Thoracic aorta endothelial cell (primary cell): ENCODE measurements at places on chromosomes 6 and 20. TPM values are rescaled to one million over a fixed set of nuclear protein-coding genes. Genes with fewer than 3 reads are reported as not detected.

SLC17A3 gene
- not detected in 2 replicates for total RNA-seq

BTBD9 gene
- total RNA-seq = 15.2 and 17.4 TPM in 2 replicates

MTG2 gene
- total RNA-seq = 16.4 and 19.0 TPM in 2 replicates

FGD2 gene
- total RNA-seq = not detected in 2 replicates

SLC17A1 gene
- total RNA-seq = not detected in 2 replicates

IRF4 gene
- total RNA-seq = under 0.01 TPM in 1 of 2 replicates, not detected in the other

BLTP3A gene
- total RNA-seq = 11.8 and 14.3 TPM in 2 replicates

COL10A1 gene
- not detected in 2 replicates for total RNA-seq

FNDC1 gene
- under 0.01 TPM in 1 of 2 replicates, not detected in the other for total RNA-seq

FAM83C gene
- not detected in 2 replicates for total RNA-seq

TNNC2 gene
- total RNA-seq = not detected in 2 replicates

RNF217 gene
- 29.0 and 36.6 TPM in 2 replicates for total RNA-seq

ZSWIM1 gene
- 9.3 and 10.4 TPM in 2 replicates for total RNA-seq

TMEM14B gene
- total RNA-seq = 64.9 and 71.0 TPM in 2 replicates

RAET1L gene
- not detected in 2 replicates for total RNA-seq

SLC22A16 gene
- total RNA-seq = not detected in 2 replicates

CST2 gene
- total RNA-seq = not detected in 2 replicates

LY86 gene
- total RNA-seq = not detected in 2 replicates

SASH1 gene
- total RNA-seq = 132 and 183 TPM in 2 replicates

EYA4 gene
- under 0.01 TPM in 1 of 2 replicates, not detected in the other for total RNA-seq

SNAI1 gene
- 3.5 and 3.7 TPM in 2 replicates for total RNA-seq
